Pons (tissue), 1 donor: ENCODE measurements at places on chromosomes 13 and 19.

DNA sequence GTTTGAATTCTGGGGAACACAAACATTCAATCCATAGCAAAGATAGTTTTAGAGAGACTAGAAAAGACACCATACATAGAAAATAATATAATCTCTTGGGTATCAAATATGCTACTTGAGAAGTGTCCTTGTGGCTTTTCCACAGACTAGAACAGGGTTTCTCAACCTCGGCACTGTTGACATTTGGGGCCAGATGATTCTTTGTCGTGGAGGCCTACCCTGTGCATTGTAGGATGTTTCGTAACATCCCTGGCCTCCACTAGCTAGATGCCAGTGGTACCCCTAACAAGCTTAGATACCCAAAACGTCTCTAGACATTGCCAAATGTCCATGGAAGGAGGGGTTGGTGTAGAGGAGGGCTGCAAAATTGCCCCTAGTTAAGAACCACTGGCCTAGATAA is 2.2 kb upstream of the ESD start:
- no peak for DNase-seq

- DNase-seq: no peak
These were observed 7.8 kb upstream of the KLK14 start for GRCh38 chr19:51090471-51090870.

- no peak for DNase-seq
These were observed 10.6 kb downstream of the ERFL start for GRCh38 chr19:41917676-41918075.

DNA sequence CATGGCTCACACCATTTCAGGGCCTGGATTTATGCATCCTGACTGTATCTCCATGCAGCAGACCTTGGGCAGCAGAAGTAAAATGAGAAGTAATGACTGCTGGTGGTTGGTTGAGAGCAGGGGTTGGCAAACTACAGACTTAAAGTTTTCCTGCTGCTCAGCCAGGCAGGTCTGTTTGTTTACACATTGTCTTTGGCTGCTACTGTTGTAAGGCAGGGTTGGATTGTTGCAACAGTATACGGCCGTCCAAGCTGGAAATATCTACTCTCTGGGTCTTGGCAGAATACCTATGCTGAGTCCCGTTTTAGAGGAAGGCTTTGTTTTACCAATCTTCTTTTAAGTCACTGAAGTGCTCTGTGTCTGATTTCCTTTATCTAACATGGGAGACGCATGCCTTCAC is 13.5 kb downstream of the SNRNP70 start:
- no peak for DNase-seq

DNA sequence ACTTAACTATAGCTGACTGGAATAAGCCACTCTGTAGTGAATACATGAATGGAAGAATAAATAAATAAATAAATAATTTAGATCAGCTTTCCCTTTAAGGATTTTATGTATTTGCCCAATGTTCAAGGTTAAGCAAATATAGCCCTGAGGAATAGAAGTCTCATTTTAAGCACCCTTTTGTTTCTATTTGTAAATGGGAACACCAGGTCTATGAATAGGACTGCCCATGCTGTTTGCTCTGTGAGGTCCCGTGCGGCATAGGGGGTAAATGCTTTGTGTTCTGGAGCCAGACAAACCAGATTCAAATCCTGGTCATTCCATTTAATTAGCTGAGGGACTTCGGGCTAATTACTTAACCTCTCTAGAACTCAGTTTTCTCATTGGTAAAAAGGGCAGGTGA is 29.3 kb downstream of the CBY2 start:
- DNase-seq: no peak

- no peak for DNase-seq
These were observed 6.7 kb downstream of the SOHLH2 start for GRCh38 chr13:36207672-36208071.

- DNase-seq: no peak
These were observed 152.0 kb downstream of the NUFIP1 start for GRCh38 chr13:44837250-44837649.

DNA sequence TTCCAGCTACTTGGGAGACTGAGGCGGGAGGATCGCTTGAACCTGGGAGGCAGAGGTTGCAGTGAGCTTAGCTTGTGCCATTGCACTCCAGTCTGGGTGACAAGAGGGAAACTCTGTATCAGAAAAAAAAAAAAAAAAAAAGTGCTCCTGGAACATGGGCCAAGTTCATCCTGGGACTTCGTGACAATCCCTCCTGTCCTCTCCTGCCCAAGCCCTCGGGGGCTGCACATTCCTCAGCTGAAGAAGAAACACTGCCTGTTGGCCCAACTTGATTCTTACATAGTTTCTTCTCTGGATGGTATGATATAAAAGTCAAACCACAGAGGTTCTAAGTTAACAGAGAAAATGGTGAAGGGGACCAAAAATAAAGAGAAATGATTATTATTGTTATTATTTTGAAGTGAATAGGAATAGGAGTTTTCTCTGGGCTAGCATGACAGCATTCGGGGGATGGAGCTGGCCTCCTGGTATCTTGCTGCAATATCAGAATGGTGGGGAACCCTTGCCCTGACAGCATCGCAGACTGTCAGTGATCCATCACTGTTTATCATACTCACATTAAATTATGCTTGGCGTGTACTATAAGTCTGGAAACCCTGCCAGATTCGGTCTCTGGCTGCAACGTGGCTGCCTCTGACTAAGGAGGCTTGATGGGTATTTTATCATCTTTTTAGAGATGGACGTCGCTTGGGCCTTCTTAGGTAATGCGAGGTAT is 113.7 kb upstream of the OXGR1 start:
- no peak for DNase-seq

DNA sequence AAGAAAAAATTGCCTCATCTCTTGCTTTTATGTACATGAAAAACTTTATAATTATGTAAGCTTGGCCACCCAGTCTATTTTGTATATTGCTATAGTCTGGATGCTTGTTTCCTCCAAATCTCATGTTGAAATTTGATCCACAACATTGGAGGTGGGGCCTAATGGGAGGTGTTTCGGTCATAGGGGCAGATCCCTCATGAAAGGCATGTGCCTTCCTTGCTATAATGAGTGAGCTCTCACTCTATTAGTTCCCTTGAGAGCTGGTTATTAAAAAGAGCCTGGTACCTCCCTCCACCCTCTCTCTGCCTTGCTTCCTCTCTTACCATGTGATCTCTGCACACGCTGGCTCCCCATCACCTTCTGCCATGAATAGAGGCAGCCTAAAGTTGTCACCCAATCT is 1005.1 kb downstream of the PCDH9 start:
- DNase-seq: no peak

DNA sequence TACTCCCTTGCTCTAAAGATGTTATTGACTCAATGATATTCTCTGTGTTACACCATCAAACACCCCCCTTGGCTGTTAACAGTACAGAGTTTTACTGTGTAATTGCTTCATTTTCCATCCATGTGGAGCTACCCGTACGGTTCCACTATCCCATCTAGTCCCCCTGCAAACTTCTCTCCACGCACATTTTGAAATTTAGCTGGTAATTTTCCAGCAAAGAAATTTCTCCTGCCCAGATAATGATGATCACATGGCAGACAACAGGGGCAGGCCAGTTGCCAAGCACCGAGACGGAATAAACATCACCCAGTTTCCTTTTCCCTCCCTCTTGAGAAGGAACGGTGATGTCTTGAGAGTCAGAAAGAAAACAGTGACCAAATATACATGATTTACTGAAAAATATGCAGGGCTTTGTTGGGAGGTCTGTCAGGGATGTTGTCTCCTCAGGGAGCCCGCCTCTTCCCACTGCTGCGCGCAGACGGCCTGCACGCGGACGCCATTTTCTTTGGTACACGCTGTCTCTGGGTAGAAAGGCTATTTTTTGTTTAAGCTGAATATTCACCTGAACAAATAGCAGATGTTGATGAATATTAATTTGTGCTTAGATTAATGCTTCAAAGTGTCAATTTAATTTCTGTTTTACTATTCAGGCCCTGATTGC is 109.9 kb downstream of the OLFM4 start:
- DNase-seq: no peak

DNA sequence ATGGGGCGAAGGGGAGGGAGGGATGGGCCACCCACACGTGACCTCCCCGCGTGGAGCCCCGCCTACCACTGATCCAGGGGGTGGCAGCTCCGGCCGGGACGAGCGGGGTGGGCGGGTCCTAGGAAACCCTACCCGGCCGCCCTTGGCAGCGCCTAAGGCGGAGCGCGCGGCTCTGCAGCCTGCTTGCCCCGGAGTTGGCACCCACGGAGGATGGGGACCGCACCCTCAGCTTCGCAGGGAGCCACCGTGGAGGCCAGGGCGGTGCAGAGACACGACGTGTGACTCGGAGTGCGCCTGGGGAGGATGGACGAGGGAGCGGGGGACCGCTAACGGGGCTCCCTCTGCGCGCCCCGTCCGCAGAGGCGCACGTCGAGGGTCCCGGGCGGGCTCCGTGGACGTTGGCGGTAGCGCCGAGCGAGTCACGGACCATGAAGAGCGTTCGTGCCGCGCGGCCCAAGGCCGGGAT is at the start of gene RGS9BP:
TSS of gene RGS9BP (plus strand) at position 129 of the 466 bp plus-strand sequence. CDS start 416 bp downstream, outside the sequence.
- peak; percentile 62 for DNase-seq

GRCh38 chr13:73399347-73400216 is 340.8 kb downstream of the KLF5 start:
- DNase-seq: peak; percentile 17

DNA sequence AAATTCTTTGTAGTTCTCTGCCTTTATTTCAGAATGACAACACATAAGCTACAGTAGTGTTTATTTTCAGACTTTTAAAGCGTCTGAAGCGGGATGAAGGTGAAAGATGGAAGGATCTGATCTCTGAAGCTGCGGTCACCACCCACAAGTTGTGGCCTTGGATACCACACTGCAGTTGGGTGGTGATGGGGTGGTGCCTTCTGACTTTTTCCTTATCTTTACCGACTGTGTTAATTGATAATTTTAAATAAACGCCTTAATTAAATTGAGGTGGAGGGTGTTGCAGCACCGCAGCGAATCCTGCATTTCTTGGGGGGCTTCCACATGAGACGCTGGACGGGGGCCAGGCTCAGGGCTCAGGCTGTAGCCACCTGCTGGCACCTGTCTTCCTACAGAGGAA is 1.3 kb downstream of the TFDP1 start:
- DNase-seq: no peak

DNA sequence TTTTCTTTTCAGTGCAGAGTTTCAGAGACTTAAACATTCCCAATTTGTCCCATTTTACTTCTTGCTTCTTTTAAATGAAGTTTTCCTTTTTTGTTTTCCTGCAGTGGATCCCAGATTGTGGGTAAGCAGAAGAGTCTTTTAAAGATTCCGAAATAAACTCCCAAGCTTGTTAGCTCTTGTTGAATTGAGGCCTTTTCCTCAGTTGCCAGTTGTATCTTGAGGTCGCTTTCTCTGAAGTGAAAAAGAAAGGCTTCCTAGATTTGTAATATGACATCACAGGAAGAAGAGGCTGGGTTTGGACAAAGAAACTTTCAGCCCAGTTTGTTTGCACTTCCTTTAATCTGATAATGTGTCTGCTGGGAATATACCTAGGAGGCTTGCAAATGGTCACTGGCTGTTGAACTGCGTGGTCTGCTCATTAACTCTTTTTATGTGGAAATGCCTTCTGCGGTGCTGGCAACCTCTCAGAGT is at the start of gene LPAR6:
TSS of gene LPAR6 (minus strand) at position 233 of the 471 bp plus-strand sequence. CDS start 690 bp downstream, outside the sequence.
- peak; percentile 89 for DNase-seq

- no peak for DNase-seq
These were observed 600 bp upstream of the ZNF226 start for GRCh38 chr19:44164327-44164672.

DNA sequence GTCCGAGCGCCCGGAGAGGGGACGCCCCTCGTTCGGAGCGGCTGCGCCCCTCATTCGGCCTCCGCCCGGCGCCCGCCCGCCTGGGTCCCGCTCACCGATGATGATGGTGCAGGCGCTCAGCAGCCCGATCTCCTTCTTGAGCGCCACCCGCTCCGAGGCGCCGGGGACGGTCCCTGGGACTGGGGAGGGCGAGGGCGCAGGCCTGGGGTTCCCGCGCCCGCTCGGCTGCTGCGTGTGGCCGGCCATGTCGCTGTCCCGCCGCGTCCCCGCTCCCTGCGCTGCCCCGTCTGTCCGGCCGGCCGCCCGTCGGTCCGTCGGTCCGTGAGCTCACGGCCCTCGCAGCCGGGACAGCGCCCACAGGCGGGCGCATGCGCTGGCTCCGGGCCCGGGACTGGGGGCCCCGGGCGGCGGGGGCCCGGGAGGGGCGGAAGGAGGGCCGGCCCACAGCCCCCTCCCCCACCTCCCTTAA is at the start of gene SLC7A10:
TSS of gene SLC7A10 (minus strand) at position 393 of the 469 bp plus-strand sequence. CDS start at position 246, 147 bp downstream.
- DNase-seq: no peak

- no peak for DNase-seq
These were observed 422 bp upstream of the MTUS2 start for GRCh38 chr13:28819735-28820098.

DNA sequence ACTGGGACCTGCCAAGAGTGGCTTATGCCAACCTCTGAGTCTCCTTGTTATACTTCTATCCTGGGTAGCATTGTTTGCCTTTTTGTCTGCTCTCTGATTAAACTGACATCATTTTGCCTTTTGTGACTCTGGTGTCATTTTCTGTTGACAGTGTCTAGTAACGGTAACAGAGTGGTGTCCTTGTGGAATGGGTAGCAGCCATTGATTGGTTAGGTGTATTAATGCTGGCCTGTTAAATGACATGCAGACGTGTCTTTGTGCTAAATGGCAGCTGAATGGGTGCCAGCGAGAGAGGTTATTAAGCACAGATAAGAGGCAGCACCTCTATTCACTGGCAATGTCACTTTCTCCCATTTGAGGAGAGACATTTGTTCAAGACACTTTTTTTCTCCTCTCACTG is 1289.4 kb downstream of the PCDH9 start:
- no peak for DNase-seq
